Urinary bladder (tissue), 4 donors: ENCODE measurements at places on chromosomes 5 and 9.

DNA sequence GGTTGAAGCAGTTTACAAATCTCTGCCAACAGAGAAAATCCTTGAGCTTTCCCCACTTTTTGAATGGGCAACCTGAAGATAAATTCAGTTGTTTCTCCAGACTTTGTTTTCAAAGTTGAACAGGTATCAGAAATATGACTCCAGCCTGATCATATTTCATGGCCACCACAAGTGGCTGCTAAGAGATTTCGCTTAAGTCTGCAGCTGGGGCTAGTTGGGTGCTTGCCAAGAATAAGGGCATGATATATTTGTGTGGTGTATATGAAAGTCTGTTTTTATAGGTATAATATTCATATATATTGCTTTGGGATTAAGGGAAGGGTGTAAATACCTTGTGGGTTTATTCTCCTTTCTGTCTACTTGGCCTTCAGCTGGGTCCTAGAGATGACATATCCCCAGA lies 168.4 kb upstream of the GDNF start:
- DNase-seq: no peak

- DNase-seq: no peak
These were observed 280.6 kb downstream of the EBF1 start for GRCh38 chr5:158819095-158819494.

- no peak for DNase-seq
These were observed 18.1 kb downstream of the TNC start for GRCh38 chr9:115099901-115100300.

DNA sequence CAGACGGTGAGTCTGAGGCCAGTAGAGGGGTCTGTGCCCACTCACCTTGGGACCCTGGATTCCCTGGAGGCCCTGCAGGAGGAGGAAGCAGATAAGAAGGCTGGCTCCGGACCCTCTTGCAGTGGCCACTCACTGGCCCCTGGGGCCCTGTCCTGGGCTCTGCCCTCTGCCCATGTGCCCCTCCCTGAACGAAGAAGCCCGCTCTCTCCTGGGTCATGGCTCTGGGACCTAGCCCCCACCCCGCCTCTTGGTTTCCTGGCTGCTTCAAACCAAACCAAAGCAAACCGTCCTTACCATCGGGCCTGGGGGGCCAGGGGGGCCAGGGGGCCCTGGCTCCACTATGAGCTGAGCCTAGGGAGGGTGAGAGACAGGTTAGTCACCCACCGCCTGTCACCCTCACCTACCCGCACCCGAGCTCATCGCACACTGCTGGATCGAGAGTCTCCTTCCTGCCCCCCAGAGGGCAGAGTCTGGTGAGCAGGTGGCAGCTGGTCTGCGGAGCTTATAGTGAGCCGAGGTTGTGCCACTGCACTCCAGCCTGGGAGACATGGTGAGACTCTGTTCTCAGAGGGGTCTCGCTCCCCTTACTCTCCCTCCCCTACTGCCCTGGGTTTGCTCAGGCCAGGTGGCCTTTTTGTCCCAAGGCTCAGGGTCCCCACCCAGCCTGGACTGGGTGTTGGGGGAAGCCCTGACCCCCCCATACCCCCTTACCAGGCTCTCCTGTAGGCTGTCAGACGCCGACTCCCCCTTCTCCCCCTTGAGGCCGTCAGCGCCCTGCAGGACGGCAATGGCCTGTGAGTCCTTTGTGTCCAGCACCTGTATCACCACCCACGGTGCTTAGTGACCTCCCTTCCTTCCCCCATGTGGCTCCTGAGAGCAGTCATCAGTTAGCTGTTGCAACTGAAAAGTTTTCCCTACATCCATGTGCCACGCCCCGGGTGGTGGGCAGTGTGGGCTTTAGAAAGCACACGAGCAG lies 15.2 kb upstream of the PHYKPL start:
- no peak for DNase-seq

GRCh38 chr5:160171666-160172065 lies 52.4 kb upstream of the PWWP2A start:
- no peak for DNase-seq

GRCh38 chr5:142883025-142883424 lies 112.8 kb downstream of the ARHGAP26 start:
- no peak for DNase-seq

DNA sequence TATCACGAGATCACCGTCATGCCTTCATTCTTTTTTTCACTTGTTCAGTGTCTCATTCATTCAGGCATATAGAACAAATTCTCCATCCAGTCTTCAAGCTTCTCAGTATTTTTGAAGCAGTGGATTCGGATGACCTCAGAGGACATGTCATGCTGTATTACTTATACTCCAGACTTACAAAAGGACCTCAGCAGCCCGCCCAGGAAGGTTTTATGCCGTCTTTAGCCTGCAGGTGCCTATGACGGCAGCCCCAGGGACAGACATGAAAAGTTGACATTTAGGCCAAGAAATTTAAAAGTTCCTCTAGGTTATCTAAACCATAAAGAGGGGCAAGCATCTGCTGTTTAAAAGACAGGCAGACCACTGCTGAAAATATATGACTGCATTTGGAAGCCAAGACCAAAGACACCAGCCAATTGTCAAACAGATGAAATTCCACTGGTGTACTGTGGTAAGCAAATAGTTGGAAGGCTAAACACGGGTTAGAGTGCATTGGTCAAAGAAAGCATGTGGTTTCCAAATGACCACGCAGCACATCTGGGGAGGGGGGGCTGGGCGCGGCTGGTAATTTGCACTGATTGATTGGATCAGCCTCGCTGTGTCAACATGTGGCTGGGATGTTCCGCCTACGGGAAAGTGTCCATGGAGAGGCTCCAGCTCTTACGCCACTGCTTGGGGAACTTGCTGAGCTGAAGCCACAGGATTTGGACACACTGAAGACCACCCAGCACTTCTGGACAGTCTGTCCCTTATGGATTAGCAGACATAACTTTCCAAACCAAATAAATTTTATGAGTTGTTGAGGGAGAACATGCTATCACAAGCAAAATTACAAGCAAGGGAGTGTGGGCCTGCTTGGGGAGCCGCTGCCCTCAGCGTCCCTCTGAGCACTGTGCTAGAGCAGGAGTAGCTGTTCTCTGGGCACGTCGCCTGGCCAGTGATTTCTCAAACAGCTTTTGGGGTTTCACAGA lies 173.6 kb downstream of the FANCC start:
- peak; percentile 78 for DNase-seq

DNA sequence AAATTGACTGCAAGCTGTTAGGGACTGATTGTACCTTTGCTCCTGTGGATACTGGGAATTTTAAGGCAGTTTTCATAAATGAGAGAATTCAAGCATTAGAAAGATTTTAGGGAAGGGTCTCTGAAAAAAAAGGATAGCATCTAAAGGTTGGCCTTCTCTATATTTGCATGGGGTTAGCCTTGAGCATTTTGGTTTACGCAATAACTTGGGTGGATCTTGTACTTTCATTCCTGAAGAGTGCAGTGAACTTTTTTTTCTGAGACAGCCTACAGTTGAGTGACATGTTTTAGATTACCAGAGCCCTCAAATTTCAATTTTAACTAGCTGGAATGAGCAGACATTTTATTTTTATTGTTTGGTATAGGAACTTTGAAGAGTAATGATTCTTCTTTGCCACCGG lies 91.6 kb upstream of the NR3C1 start:
- no peak for DNase-seq

- DNase-seq: no peak
These were observed 1110.1 kb upstream of the CDH10 start for GRCh38 chr5:25754895-25755294.

- DNase-seq: no peak
These were observed 254.8 kb upstream of the PANK3 start for GRCh38 chr5:168833936-168834335.

DNA sequence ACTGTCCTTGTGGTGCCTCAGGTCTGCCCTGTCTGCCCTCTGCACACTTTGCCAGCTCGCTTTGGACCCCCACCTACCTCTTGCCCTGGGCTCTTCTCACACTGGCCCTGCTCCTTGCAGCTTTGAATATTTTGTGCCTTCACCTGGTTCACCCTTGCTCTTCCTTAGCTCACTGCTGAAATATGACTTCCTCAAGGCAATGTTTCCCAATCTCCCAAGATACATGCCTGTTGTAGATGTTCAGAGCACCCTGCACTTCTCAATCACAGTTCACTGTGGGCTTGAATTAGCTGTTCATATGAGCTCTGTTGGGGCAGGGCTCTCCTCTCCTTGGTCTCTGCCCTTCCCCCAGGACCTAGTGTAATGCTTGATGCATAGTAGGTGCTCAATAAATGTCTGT lies 8.0 kb downstream of the AFAP1L1 start:
- no peak for DNase-seq

- DNase-seq: no peak
These were observed 255.2 kb upstream of the IRX1 start for GRCh38 chr5:3340471-3340870.

DNA sequence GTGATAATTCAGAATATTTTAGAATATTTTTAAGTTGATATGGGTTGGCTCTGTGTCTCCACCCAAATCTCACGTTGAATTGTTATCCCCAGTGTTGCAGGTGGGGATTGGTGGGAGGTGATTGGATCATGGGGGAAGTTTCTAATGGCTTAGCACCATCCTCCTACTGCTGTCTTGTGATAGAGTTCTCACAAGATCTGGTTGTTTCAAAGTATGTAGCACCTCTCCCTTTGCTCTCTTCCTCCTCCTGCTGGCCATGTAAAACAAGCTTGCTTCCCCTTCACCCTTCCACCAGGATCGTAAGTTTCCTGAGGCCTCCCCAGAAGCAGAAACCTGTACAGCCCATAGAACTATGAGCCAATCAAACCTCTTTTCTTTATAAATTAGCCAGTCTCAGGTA lies 214.6 kb upstream of the C9orf72 start:
- DNase-seq: no peak

DNA sequence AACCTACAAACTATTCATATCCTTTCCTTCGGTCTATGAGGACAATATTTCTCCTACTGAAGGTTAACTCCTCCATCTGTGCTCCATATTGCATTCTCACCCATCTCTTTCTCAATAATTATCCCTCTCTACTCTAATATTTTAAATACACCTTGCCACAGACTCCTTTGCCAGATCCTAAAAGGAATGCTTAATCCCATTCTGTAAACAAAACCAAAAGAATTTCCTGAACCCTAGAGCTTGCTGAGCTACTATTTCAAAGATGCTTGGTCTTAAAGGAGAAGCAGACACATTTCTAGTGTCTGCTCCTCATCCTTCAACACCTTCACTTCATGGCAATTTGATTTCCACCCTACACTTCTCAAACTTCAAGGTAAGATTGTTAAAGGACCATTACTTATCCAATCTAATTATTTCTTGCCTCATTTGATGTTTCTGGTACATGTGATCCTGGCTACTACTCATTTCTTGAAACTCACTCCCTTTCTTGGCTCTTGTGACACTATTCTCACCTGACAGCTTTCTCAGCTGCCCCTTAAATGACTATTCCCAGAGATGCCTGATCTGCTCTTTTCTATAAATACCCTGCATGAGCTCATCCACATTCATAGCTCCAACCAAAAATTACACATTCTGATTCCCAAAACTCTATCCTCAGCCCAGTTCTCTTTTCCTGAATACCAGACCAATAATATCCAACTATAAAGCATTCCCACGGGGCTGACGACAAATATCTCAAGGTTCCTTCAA lies 20.2 kb downstream of the HOMER1 start:
- no peak for DNase-seq

DNA sequence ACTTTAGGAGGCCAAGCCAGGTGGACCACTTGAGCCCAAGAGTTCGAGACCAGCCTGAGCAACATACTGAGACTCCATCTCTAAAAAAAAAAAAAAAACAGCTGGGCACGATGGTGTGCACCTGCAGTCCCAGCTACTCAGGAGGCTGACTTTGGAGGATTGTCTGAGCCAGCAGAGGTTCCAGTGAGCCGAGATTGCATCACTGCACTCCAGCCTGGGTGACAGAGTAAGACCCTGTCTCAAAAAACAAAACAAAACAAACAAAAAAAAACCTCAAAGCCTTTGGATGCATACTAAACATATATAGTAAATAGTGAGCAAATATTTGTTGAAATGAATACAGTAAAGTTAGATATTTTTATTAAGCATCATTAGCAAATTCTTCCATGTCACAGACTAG lies 5.3 kb downstream of the SLC35D2 start:
- no peak for DNase-seq

DNA sequence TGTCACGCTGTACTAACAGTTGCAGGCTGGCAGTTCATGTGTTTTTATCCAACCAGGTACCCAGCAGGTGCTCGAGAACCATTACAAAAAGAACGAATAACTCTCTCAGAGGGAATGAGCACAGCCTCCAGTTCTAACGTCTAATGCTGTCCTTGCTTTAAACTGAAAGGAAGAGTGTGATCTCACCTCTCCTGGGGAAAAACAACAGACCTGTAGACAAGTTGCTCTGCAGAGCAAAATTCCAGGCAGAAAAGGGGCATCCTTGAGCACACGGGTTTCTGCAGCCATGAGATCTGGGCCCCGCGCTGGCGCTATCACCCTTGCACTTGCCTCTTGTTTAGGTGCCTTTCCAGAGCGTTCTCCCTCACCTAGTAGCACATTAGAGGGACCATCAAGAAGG lies 92.5 kb upstream of the DNAH5 start:
- DNase-seq: no peak

DNA sequence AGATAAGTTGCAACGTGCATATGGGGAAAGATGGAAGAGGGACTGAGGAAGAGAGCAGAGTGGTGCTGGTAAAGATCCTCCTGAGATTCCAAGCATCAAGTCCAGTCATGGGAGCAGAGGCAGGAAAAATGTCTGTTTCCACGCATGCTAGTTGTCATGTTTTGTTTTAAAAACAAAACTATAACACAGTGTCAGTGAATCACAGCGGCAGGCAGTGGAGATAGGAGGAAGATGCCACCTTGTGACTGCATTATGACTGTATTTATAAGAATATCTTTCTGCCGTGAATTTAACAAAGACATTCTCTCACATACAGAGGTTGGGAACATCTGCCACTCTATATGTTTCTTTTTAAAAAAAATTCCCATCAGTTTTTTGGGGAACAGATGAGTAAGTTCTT lies 3.7 kb upstream of the SVEP1 start:
- DNase-seq: no peak

DNA sequence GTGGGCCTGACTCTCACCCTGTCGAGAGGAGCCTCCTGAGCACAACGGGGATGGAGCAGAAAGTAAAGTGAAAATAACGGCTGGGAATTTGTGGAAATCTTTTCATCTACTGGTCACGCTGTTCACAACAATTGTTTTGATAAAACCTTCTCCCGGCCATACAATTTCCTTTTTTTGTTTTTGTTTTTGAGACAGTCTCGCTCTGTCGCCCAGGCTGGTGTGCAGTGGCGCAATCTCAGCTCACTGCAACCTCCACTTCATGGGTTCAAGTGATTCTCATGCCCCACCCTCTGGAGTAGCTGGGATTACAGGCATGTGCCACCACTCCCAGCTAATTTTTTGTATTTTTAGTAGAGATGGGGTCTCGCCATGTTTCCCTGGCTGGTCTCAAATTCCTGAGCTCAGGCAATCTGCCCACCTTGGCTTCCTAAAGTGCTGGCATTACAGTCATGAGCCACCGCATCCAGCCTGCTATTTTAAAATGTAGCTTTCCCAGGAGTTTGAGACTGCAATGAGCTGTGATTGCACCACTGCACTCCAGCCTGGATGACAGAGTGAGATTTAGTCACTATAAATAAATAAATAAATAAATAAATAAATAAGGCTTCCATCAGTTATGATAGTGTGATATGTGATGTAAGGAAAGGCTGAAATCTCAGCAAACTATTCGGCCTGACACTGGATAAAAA lies 73.5 kb upstream of the PTGER4 start:
- DNase-seq: no peak

GRCh38 chr5:142356349-142356715 lies 31.5 kb upstream of the SPRY4 start:
- DNase-seq: peak; percentile 31

- DNase-seq: no peak
These were observed 134.7 kb downstream of the COL23A1 start for GRCh38 chr5:178455480-178455835.

GRCh38 chr5:43190755-43191603 lies 1.0 kb upstream of the NIM1K start:
- DNase-seq: no peak

GRCh38 chr5:27462936-27463335 lies 424.6 kb upstream of the CDH9 start:
- no peak for DNase-seq
